ENCODE measurements at places on chromosomes 7 and 10.

GRCh38 chr10:45370202-45370955 lies 3.6 kb upstream of the ALOX5 start:
- DNase-seq: no peak

GRCh38 chr10:54066646-54067045 lies 734.4 kb downstream of the PCDH15 start:
- DNase-seq: no peak

GRCh38 chr7:116222501-116222900 lies 12.2 kb downstream of the TES start:
- no peak for DNase-seq

DNA sequence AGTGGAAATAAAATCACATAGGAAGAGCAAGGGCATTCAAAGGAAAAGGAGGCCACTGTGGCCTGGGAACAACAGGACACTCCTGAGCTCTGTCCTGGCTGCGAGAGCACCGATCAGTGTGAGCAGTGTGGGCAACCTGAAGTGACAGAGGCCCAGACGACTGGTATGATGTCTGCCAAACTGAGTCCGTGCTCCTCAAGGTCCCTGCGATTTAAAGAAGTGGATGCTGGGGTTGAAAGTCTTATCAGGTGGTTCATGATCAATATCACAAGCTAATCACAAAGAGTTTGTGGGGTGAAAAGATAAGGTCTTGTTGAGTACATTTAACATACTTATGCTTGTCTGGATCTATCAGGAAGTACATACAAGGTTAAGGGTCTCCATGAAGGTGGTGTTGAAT lies 176.5 kb downstream of the ZNF438 start:
- no peak for DNase-seq

DNA sequence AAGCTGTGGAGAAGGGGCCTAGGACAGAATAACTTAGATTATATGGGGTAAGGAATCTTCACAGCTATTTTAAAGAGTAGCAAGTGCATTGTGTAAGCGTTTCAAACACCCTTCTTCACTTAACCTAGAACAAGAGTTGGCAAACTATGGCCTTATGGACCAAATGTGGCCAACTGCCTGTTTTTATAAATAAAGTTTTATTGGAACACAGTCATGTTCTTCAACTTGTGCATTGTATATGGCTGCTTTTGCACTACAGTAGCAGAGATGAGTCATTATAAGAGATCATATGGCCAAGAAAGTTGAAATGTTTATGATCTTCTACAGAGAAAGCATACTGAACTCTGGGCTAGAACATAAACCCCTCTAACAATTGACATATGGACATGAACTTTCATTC lies 187.8 kb downstream of the ETV1 start:
- no peak for DNase-seq

GRCh38 chr7:50735333-50735732 lies 47.4 kb downstream of the GRB10 start:
- no peak for DNase-seq

- no peak for DNase-seq
Observed at GRCh38 chr10:73017955-73018480, 63.4 kb upstream of the PLA2G12B start.

DNA sequence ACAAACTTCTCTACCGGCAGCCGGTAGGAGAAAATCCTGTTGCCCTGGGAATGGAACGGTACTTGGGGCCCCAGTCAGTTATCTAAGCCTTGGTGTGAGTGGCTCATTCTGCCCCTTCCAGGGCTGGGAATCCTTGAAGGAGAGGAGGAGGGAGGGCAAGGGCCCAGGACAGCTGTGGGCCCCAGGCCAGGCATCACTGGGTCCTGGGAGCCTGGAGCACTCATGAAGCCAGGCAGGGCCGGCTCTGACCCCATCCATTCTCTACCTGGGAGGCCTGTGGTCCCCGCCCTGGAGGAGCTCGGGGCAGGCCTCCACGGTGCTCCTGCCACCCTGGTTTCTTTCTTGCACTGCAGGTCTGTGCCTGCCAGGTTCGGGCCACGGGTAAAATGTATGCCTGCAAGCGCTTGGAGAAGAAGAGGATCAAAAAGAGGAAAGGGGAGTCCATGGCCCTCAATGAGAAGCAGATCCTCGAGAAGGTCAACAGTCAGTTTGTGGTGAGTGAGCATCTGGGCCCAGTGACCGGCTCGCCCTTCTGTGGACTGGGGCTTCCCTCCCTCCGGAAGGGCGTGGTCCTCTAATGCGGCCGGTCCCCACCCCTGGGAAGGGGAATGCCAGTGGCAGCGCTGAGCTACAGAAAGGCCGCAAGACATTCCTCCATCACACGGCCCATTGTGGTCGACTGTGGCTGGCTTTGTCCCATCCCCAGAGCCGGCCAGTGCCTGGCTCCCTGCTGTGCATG lies 111.3 kb downstream of the RGS10 start:
- no peak for DNase-seq

DNA sequence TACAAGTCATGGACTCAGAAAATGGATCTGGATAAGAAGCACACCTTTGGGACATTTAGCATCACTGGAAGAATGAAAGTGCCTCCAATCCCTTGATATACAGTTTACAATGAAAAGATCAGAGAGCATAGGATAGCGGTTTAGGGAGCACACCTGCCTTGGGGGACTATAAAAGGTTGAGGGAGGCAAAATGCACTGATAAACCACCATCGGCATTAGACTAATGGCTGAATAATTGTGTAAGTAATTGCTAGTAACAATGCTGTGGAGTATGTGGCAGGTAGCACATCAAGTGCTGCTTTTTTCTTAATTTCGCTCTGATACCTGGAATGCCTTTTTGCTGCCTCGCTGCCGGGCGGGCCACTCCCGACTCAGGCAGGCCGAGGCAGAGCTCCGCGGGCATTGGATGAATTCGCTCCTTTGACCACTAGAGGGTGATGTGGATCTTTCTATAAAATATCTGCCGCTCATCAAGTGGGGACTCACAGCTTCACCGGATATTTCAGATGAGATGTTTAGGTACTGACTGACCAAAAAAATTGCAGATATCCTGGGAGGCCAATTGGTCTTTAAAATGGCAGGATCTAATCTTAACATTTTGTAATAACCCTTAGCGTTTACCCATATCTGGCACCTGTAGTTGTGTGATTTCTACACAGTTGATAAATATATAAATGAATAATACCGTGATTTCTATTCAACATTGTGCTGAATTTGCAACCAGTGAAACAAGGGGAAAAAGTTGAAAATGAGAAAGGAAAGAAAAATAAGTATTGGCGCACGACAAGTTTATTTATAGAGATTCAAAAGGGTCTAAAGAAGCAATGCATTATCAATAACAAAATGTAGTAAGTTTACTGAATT lies 116.8 kb upstream of the PRSS1 start:
- peak; percentile 71 for DNase-seq

GRCh38 chr7:34758111-34758601 lies 100.1 kb downstream of the NPSR1 start:
- no peak for DNase-seq

DNA sequence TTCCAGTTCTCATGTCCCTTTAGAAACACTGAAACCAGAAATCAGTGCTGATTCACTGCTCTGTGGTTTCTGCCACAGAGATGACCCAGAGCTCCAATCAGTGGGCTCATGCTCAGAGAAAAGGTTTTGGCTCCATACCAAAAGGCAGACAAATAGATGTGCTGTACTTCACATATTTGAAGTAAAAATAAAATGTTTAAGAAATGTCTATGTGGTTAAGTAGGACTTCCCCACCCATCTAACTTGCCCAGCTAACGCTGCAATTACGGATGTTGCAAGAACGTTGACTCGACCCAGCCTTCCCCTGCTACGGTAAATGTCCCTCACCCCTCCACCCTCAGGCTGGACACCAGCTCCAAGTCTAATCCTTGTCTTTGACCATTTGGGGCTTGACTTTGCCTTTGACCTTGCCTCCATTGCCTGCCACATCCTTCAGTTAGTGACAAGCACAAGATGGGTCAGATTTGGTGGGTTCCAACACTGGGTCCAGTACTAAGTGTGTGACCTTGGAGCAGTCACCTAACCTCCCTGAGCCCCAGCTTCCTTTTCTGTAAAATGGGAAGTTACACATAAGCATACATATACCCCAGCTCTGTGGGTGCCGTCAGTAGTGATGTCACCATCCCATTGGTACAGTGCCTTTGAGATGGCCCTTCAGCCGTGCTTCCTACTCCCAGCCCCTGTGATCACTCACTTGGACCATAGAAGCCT lies 95.8 kb downstream of the CHST15 start:
- DNase-seq: peak; percentile 12

DNA sequence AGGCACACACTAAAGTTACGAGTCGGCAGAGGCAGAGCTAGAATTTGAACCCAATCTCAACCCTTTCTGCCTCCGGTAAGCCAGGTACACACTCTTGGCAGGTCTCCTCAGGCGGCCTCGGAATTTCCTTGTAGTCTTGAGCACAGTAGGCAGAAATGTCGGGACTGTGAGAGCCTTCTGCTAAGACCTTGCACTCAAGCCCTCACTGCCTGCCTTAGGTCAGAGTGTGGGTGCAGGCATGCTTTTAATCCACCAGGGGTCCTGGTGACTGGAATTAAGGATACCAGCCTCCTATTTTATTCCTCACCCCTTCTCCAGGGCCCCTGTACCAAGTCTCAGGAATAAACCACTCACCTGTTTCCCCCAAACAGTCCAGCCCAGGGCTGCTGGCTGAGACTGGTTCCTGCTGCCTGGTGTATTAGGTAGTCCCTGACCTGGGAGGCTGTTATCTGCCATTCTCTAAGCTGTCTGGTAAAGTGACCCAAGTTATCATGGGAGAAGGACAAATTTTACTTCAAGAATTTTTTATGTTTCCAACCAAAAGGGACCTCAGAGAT lies 855 bp downstream of the ATP6V1F start:
- DNase-seq: peak; percentile 43

- no peak for DNase-seq
Observed at GRCh38 chr10:102764470-102765161, 20.9 kb downstream of the WBP1L start.

GRCh38 chr10:36542493-36542892 lies 582.9 kb upstream of the ANKRD30A start:
- DNase-seq: no peak

GRCh38 chr10:100978121-100978900 lies 9.0 kb downstream of the MRPL43 start:
- DNase-seq: no peak

- no peak for DNase-seq
Observed at GRCh38 chr7:146773506-146773905, 656.9 kb downstream of the CNTNAP2 start.

GRCh38 chr7:138513344-138513871 lies 53.3 kb downstream of the TRIM24 start:
- DNase-seq: no peak

DNA sequence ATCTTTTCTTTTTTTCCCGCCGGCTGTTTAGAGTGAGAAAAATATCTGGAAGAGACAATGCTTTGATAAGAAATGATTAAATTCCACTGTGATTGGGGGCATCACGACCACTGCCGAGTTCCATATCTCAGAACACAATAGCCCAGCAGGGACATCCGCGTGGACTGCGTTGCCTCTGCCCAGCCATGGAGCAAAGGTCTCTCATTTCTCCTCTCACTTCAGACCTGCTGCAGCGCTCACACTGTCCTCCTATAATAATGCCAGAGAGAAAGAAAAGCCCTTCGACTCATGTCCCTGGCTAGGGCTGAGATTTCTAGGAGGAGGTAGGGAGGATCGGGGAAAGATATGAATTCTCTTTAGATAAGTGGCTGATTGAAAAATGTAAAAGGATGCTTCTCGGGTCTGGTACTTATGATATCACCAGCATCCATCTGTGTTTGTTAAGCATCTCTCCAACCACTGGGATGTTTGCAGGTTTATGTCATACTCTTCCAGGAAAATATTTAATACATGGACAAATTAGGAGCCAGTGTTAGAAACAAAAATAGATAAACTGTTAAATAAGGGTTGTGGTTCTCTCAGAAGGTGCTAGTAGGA lies 472.9 kb upstream of the AKR1E2 start:
- DNase-seq: no peak

GRCh38 chr10:48820231-48820630 lies 119.4 kb downstream of the LRRC18 start:
- DNase-seq: no peak

- DNase-seq: no peak
Observed at GRCh38 chr10:102219370-102219769, 6.7 kb upstream of the ELOVL3 start.
